Effector memory CD4-positive, alpha-beta T cell (primary cell): ENCODE measurements at places on chromosomes 16 and 17.

DNA sequence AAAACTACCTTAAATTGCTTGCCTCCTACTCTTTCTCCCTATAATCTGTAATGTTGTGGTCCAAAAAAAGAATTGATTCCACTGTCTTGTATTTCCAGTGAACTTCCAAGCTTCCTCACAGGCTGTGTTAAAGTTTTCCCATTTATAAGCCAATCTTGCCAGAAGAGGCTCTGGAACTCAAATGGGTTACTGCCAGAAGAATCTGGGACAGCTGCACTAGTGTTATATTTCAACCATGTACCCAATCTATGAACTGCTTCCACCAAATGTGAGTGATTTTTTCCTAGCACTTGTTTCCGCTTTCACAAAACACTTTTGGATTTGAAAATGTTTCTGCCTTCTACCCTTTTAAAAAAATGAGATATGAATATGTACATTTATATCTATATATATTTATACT is 1.8 kb downstream of the CCDC43 start:
- no peak for DNase-seq

DNA sequence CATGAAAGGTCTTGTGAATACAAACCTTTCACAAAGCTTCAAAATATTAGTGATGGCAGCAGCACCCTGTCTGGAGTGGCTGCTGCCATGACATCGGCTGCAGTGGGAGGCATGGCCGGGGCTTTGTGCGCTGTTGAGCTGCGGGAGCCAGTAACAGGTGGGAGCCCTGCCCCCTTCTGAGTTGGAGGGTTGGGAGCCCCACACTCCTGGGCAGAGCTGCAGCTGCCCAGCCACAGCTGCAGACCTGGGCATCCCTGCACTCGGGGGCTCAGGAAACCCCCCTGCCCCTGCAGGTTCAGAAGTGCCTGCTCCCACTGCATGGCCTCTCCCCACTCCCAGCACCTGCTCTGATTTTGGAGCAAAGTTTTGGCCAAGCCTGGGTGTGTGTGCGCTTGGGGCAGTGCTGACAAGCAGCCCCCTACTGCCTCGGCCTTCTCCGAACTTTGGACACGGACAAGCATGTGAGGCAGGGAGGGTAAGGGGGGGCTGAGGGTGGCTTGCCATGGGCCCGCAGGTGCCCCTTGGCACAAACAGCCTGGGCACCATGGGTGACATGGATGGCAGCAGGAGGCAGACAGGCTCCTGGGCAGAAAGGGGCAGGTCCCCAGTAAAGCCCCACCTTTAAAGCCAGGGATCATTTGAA is 42.7 kb downstream of the IST1 start:
- no peak for DNase-seq

- no peak for DNase-seq
Measured at GRCh38 chr16:72036098-72036497, 18.2 kb upstream of the HP start.

DNA sequence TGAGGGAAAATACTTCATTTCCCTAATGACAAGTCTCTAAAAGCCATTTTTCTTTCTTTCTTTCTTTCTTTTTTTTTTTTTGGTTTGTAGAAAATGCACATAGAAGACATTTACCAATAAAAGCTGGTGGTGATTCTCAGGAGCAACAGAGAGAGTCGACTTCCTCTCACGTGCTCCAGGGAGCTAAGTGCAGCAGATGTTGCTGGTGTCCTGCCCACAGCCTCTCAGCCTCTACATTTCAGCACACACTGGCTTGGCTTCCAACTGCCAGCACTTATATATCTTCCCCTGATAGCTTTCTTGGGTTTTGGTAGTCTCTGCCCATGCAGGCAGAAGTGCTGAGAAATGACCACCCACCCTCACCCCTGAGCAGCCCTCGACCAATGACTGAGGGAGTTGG is 58.4 kb upstream of the MARCHF10 start:
- no peak for DNase-seq

GRCh38 chr17:2083613-2084035 is 28.7 kb downstream of the HIC1 start:
- no peak for DNase-seq

GRCh38 chr16:8768692-8769091 is 28.7 kb downstream of the TMEM186 start:
- DNase-seq = no peak

GRCh38 chr17:56919717-56920116 is 5.9 kb upstream of the TRIM25 start:
- DNase-seq = no peak

DNA sequence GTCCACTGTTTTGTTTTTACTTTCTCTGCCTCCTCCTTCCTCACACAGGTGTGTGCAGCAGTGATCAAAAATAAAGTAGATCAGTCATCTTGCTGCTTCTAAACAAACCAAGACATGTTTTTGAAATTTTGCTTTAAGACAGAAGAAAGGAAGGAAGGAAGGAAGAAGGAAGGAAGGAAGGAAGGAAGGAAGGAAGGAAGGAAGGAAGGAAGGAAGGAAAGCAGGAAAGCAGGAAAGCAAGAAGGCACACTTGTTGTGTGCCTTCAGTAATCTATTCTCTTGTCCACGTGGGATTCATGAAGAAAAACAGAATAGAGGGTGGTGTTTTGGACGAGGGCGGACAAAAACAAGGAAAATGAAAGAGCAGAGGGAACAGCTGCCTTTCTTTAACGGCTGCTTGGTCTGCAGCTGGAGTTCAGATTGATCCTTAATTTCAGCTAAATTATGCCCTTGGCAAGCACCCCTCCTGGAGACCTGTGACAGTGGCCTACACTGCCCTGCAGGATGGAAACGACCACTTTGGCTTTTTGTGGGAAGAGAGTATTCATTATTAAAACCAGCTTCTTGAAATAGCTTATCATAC is 188.5 kb upstream of the IRX3 start:
- no peak for DNase-seq

DNA sequence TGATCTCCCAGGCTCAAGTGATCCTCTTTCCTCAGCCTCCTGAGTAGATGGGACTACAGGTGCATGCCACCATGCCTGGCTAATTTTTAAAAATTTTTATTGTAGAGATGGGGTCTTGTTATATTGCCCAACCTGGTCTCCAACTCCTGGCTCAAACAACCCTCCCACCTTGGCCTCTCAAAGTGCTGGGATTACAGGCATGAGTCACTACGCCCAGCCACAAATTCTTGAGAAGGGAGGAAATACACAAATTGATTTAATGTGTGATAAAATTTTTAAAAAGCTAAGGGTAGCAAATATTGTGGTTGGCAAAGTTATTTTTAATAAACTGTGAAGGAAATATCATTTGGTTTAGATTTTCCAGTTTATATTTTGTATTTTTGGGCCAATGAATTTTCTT is 9.6 kb downstream of the ITGAD start:
- DNase-seq = no peak

GRCh38 chr17:38619937-38620550 is 14.3 kb upstream of the SRCIN1 start:
- no peak for DNase-seq

DNA sequence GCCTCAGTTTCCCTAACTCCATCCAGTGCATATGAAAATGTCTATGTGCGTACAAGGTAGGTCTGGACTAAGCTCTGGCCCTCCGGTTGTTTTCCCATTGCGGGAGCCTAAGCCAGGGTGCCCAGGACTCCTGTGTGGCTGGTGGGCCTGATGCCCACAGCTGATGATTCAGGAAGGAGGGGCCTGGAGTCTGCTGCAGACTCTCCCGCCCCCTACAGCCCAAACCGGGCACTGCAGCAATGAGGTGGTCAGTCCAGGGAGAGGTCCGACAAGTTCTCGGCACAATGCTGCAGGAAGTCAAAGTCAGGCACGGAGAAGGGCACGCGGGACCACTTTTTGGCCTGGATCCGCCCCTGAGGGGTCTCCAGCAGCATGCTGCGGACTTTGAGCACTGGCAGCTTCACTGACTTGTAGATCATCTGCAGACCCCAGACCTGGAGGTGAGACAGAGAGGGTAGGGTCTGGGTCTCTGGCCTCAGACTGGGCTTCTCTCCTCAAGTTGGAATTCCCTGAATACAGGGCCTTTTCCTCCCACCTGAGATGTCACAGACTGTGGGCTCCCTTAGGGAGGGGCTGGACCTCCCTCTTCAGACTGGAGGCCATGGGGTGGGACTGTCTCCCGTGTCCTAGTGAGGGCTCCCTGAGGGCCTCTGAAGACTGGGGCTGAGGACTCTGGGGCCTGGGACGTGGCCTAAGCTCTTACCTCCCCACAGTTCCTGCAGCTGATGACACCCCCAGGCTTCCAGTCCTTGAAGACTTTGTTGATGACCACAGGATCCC is 3.4 kb upstream of the ZNF385C start:
- peak; percentile 37 for DNase-seq

GRCh38 chr17:43784068-43784467 is 3.8 kb downstream of the CFAP97D1 start:
- no peak for DNase-seq

- DNase-seq = peak; percentile 77
Measured at GRCh38 chr17:18182978-18183333, 672 bp upstream of the ALKBH5 start.
